Melanocyte of skin (primary cell): ENCODE measurements at places on chromosomes 4 and X. TPM values are rescaled to one million over a fixed set of nuclear protein-coding genes. Genes with fewer than 3 reads are reported as not detected.

The FOXP3 gene
- 0.34 TPM in 1 of 2 replicates, not detected in the other for total RNA-seq

The CYP2U1 gene
- total RNA-seq: 37.6 and 44.6 TPM in 2 replicates

The BEX5 gene
- total RNA-seq: under 0.01 TPM in 1 of 2 replicates, not detected in the other

The S100P gene
- not detected in 2 replicates for total RNA-seq

The SLITRK4 gene
- not detected in 2 replicates for total RNA-seq

The TLR10 gene
- under 0.01 and 0.36 TPM in 2 replicates for total RNA-seq

The PSAPL1 gene
- not detected in 2 replicates for total RNA-seq

The XAGE3 gene
- not detected in 2 replicates for total RNA-seq

The MAOA gene
- total RNA-seq: 5.5 and 9.8 TPM in 2 replicates

The IGBP1 gene
- total RNA-seq: 32.7 and 70.5 TPM in 2 replicates

The PCDH7 gene
- total RNA-seq: 10.3 and 45.4 TPM in 2 replicates

The SNX25 gene
- 74.3 and 93.5 TPM in 2 replicates for total RNA-seq

The NHS gene
- 0.36 and 1.4 TPM in 2 replicates for total RNA-seq

The ACOT9 gene
- total RNA-seq: 59.5 and 78.5 TPM in 2 replicates

The MBTPS2 gene
- total RNA-seq: 15.0 and 17.0 TPM in 2 replicates

The DIPK2B gene
- not detected in 2 replicates for total RNA-seq

The CXorf66 gene
- not detected in 2 replicates for total RNA-seq

The GYG2 gene
- total RNA-seq: 36.6 and 39.0 TPM in 2 replicates

The GLRA2 gene
- not detected in 2 replicates for total RNA-seq

The KCTD8 gene
- total RNA-seq: not detected in 2 replicates

The PCSK1N gene
- total RNA-seq: 0.15 TPM in 1 of 2 replicates, not detected in the other

The ARSJ gene
- total RNA-seq: 1.7 and 4.3 TPM in 2 replicates

The RELL1 gene
- 55.9 and 59.1 TPM in 2 replicates for total RNA-seq

The ATP2B3 gene
- total RNA-seq: not detected in 2 replicates

The RTL3 gene
- total RNA-seq: not detected in 2 replicates

The CCDC120 gene
- total RNA-seq: 0.62 and 1.3 TPM in 2 replicates

The ACE2 gene
- total RNA-seq: not detected in 2 replicates

The NUDT10 gene
- 2.0 and 3.3 TPM in 2 replicates for total RNA-seq

The SNCA gene
- total RNA-seq: 180 and 210 TPM in 2 replicates

The MCUB gene
- total RNA-seq: 4.0 and 5.5 TPM in 2 replicates

The BBS7 gene
- total RNA-seq: 19.6 and 23.3 TPM in 2 replicates

The IGFBP7 gene
- 336 and 636 TPM in 2 replicates for total RNA-seq

The TRIM61 gene
- 6.3 and 8.2 TPM in 2 replicates for total RNA-seq

The SLC25A53 gene
- total RNA-seq: 6.5 and 13.8 TPM in 2 replicates
